Stimulated activated CD8-positive, alpha-beta memory T cell treated with anti-CD3 and anti-CD28 coated beads, Interleukin-15, amount 100 ng/mL, for 24 hours (primary cell): ENCODE measurements at places on chromosomes 2 and 18.

- DNase-seq = no peak
Measured at GRCh38 chr2:219675221-219675620, 47.8 kb downstream of the SLC4A3 start.

DNA sequence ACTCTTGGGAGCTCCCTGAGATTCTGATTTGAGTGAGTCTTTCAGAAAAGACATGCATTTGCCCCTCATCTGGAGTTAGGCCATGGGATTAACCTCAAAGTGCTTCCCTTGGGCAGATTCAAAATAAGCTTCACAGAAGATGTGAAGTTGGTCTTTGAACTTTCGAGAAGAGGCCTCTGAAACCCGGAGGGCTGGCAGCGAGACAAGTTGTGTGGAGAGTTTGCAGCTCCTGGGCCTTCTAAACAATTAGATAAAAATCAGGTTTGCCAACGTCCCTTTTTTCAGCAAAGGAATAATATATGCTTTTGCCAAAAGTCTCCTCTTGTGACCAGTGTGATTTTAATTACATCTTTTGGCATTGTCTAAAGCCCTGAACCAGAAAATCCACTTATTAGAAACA lies 489.7 kb downstream of the SOX11 start:
- DNase-seq = no peak

- no peak for DNase-seq
Measured at GRCh38 chr2:239496700-239497099, 95.9 kb upstream of the HDAC4 start.

DNA sequence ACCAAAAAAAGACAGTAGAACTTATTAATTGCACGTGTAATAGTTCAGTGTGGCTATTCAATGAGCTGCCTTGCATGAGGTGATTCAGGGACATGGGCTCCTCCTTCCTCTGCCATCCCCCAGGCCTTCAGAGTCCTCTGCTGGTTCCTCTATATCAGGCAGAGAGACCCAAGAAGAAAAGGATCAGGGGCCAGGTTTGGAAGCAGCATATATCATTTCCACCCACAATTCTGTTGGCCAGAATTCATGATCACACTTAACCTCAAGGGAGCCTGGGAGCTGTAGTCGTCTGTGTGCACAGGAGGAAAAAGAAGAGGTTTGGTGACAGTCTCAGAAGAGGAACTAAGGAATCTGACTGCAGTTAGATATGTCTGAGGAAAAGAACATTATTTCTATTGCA lies 114.0 kb upstream of the GLS start:
- DNase-seq = no peak

DNA sequence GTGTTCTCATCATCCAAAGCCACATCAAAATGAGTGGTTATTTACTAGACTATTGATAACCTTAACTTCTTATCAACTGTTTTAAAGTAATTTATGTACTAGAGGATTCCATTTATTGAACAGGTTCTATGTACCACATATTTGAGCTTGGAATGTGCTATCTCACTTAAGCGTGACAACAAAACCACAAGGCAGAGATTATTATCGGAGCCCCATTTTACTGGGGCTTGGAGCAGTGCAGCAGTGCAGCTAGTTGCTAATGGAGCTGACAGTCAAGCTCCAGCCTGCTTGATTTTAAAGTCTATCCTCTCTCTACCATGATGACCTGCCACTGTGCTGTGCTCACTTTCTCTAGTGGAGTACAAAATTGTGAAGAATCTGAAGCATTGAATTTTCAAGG lies 24.6 kb downstream of the GCG start:
- DNase-seq = no peak

GRCh38 chr2:28389399-28390240 lies 3.0 kb upstream of the FOSL2 start:
- DNase-seq = no peak

DNA sequence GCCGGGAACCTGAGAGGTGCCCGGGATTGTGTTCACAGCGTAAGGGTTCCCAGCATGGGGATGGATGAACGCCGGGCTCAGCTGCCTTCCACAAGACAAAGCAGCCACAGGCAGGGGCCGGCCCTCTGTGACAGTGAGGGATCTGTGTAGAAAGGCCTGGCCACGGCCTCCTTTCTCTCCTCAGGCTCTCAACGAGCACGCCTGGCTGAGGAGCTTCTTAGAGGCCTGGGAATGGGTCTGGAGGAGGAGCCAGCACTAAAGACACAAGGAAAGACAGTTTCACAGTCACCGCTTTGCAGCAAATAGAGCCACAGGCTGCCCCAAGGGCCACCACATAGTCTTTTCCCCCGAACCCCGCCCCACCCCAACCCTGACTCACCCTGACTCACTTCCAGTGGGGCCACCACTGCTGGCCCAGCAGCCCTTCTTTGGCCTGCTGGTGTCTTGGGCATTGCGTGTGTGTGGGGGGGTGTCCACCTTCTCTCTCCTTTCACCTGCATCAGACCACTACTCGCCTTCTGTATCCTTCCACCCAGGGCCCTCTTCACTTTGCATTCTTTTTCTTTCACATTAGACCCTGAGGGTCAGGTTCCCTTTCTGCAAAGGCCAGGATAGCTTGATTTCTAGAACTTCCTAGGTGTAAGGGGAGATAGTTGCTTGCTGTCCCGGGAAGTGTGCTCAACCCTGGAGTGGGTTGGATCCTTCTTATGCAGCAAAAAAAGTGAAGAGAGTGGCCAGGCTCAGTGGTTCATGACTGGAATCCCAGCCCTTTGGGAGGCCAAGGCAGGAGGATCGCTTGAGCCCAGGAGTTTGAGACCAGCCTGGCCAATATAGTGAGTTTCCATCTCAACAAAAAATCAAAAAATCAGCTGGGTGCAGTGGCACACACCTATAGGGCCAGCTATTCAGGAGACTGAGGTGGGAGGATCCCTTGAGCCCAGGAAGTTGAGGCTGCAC lies 19.3 kb upstream of the HPCAL1 start:
- no peak for DNase-seq
